Motor neuron (in vitro differentiated cells): ENCODE measurements at places on chromosomes 7 and 10. TPM values are rescaled to one million over a fixed set of nuclear protein-coding genes. Genes with fewer than 3 reads are reported as not detected.
A peak's percentile ranks its signal among the peaks of the same experiment; 100 is the strongest.

- ATAC-seq, result no peak
Measured at GRCh38 chr7:137402536-137403352, 59.2 kb upstream of the PTN start.

DNA sequence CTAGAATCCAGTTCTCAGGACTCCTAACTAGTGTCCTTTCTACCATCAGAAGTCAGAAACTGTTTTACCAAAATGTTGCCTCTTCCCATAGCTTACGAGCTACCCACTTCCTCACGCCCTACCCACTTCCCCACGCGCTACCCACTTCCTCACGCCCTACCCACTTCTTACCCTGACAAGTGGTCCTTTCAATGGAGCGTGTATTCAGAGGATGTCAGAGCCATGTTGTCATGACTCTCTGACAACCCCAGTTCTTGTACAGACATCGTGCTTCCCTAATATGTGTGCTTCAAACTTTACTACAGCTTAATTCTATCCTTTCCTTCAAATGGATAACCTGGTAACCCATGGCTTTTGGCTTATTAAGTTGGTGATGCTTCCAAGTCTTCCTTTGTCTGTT is 84.8 kb upstream of the PHF14 start:
- no peak for ATAC-seq

DNA sequence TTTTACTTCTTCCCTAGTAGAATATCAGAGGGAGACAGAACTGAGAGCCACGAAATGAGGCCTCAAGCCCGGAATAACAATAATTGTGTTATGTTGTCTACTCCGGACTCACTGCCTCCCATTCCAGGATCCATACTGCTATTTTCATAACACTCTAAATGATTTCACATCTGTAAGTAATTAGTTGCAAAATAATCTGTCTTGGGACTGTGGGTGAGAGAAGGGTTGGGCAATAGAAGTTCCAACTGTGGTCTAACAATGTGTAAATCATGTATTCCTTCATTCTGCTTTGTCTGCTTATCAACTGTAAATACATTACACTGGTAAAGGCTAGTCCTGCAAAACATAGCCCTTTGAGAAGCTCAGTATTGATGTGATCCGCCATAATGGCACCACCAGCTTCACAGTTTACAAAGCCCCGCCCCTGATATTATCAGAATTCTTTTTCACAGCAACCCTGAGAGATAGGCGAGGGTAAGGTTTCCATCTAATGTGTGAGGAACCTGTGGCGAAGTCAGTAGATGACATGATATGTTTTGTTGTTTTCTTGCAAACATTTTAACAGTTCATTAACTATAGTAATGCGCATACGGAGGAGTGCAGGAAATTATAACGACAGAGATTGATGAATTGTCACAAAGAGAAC is 265.7 kb upstream of the BMPER start:
- peak; percentile 73 for ATAC-seq

GRCh38 chr10:60497364-60497763 is 107.7 kb upstream of the ANK3 start:
- ATAC-seq, result no peak

- peak; percentile 83 for ATAC-seq
Measured at GRCh38 chr7:43535810-43536585, 46.9 kb upstream of the STK17A start.

- ATAC-seq, result no peak
Measured at GRCh38 chr7:84953234-84953633, 233.6 kb downstream of the SEMA3D start.

DNA sequence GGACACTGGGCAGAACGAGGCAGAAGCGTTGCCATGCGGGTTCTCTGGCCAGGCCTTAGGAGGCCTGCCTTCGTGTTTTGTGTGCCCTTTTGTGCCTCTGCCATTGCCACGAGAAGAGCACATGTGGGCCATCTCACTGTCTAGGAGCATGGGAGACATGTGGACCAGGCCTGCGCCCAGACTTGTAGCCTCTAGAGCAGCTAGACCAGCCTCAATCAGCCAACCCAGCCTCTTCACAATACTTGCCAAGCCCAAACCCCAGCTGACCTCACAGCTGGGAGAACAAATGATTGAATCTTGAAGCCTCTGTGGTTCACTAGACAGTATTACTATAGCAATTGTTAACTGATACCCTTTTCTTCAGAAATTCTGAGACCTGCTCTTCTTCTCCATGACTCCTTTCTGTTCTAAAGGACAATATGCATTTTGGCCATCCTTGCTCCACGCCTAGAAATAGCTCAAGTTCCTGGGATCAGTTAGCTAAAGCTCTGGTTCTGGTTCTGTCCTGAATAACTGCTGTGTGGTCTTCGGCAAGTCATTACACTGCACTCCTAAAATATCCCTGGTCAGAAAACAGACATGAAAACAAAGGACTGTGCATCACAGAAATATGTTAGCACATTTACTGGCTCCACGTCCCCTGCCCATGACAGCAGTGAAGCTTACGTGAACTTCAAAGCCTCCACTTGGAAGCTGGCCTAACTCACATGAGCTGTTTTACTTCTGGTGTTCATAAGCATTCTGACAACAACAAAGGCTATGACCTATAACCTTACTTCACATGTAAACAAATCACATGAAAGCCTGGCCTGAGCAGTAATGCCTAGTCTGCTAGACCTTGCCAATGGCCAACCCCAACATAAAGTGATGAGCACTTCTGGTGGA is 72.3 kb upstream of the MKRN1 start:
- no peak for ATAC-seq

ZNF398 gene
- 5.4 and 5.5 TPM in 2 replicates for total RNA-seq

GRCh38 chr7:151454305-151454704 is 14.4 kb upstream of the CRYGN start:
- no peak for ATAC-seq

DNA sequence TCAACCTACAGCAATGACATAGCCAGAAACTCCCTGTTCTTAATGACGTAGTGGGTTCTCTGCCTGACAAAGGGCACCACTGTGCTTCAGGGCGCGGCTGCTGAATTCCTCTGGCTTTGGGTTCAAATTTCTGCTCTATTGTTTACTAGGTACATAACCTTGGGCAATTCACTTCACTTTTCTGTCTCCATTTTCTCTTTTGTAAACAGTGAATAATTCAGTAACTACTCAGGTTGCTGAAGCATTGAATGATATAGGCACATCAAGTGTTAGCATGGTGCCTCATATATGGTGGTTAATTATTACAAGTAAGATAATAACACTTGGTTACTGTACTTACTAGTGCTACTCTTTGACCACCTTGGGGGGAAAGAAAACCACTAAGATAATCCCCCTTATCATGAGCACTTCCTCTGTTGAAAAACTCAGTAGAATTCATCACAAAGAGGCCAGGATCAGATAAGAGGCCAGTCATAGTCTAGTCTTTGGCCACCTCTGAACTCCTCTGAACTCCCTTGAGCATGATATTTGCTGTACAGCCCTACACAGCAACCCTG is 92.0 kb upstream of the AHR start:
- no peak for ATAC-seq

DNA sequence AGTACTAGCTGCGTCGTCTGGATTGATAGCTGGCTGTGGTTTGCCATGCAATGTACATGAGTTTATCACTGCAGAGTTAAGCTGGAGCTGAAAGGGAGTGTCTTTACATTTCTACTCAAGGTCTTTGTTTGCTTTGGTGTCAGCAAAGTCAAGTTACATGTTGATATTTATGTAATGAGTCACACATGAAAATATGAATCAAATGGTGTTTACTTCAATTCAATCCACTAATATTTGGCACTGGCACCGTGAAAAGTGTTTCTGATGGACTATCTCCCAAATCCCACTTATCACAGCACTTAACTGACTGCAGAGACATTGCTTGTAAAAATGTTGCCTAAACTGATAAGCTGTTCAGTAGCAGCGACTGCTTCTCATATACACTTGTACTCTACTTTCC is 395.9 kb downstream of the TFEC start:
- ATAC-seq, result no peak

ODAD2 gene
- total RNA-seq, result not detected in 2 replicates

DNA sequence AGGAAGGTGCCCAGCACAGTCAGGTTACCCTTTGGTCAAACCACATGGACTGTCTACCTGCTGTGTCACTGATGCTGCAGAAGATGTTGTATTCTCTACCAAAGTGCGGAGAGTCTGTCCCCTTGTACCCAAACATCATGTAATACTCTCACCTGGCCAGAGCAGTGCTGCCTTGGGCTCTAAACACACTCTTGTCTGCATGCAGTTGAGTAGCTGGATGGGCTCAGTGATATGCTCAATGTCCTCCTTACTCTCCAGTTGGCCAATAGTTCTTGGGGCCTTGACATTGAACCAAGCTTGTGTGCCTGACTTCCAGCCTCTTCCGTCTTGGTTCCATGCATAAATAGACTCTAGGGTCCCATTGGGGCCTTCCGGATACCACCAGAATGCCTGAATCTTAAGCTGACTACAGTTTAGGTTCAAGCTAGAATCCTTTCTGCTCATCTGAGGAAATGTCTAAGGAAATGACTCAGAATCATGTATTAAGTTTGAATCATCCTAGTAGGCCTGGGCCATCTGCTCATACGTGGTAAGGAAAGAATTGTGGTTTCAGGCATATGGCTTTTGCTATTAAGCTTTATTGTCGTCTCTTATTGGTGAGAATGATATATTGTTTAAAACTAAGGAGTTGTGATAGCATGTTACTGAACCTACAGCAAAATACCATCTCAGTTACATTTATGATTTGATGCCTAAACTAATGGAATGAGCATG is 118.0 kb downstream of the OTUD1 start:
- ATAC-seq, result peak; percentile 19

TAF5 gene
- 2.7 and 3.4 TPM in 2 replicates for total RNA-seq

GRCh38 chr7:34038816-34039470 is 133.6 kb downstream of the BMPER start:
- ATAC-seq, result peak; percentile 92

CCDC3 gene
- total RNA-seq, result 0.16 and 0.41 TPM in 2 replicates

DNA sequence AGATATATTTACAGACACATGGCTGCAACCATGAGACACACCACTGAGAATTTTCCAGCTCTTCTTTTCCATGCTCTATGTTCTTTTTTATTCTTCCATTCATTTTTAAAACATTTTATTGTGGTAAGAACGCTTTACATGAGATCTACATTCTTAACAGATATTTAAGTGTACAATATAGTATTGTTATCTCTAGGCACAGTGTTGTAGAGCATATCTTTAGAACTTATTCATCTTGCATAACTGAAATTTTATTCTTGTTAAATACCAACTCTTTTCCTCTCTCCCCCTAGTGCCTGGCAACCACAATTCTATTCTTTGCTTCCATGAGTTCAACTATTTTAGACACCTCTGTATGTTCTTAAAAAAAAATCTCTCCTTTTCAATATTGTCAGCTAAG is 67.1 kb upstream of the HABP2 start:
- ATAC-seq, result no peak

- no peak for ATAC-seq
Measured at GRCh38 chr7:96521068-96521894, 188.4 kb downstream of the SEM1 start.

BAZ1B gene
- 44.7 and 45.8 TPM in 2 replicates for total RNA-seq

DNA sequence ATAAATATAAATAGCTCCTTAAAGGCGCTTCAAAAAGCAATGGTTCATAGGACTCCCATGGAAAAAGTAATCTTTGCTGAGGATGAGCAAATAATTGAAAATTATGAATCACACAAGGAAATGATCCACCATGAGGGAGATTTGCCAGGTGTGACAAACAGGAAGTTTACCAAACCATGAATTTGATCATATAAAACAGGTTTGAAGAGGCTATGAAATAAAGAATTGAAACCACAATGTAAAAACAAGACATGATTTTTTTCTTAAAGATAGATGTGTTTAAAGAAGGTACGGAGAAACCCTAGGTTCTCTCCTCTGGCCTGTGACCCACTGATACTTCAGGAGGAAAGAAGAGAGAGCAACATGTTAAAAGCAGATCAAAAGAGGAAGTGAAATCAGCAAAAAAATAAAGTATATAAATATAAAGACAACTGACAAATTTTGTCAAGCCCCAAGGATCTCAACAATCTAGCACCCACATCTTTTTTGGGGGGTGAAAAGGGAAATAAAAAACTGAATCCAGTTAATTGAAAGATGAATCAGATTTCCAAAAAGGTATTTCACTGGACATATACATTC is 111.3 kb upstream of the ASAH2 start:
- no peak for ATAC-seq

DNA sequence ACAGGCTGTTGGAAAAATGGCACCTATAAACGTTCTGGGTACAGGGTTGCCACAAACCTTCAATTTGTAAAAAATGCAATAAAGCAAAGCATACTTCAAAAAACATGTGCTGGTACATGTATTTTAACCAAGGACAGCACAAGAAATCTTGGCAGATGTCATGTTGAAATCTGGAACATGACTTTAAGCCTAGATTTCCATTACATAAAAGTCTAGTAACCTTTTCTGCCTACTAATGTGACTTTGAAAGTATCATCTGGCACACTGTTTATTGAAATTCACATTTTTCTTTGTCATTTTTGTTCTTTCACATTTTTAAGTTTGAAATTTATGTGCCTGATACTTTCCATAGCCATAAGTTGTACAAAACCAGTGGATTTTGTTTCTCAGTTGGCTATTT is 296.8 kb downstream of the EXOC4 start:
- ATAC-seq, result no peak

DNA sequence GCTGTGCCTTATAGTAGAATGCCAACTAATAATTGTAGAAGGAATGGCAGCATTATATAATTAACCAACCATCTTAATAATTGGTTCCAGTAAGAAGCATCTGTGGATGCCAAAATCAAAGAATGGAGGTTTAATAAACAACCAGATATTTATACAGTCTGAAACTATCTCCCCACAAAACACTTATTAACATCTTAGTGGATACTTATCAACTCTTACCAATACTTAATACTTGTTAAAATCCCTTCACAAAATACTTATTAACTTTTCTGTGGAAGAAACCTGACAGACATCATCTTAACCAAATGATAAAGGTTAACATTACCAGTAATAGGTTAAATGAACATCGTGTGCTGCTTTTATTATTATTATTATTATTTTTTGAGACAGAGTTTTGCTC is 29.1 kb upstream of the FAM107B start:
- no peak for ATAC-seq

DNA sequence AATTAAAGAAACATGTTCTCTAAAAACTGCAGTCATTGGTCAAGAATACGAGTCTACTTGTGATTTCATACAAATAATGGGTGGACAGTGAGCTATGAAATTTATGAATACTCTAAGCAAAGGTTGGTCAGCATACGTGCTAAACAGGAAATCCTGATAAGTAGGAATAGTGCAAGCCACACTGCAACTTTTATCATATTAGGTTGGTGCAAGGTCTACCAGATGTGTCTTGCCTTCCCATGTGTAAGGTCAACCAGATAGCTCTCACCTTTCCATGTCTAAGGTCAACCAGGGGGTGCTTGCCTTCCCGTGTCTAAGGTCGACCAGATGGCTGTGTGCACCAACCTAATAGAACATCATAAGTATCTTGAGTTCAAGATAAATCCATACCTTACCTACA is 2.0 kb upstream of the ITGB1 start:
- ATAC-seq, result no peak

- ATAC-seq, result peak; percentile 65
Measured at GRCh38 chr7:97024209-97025129, at the start of gene DLX5. Gene DLX5 (minus strand): TSS chr7:97024831. CDS start chr7:97024623, 208 bp downstream.

GRCh38 chr10:58868736-58869435 is 307.6 kb upstream of the PHYHIPL start:
- no peak for ATAC-seq

ATG9B gene
- total RNA-seq, result 1.3 and 2.1 TPM in 2 replicates

LFNG gene
- total RNA-seq, result 8.0 and 8.1 TPM in 2 replicates

- ATAC-seq, result no peak
Measured at GRCh38 chr10:725302-725701, 35.8 kb upstream of the DIP2C start.
